CD4-positive, alpha-beta T cell treated with Interferon gamma for 1 hour (primary cell): ENCODE measurements at places on chromosomes 11 and 22.

DNA sequence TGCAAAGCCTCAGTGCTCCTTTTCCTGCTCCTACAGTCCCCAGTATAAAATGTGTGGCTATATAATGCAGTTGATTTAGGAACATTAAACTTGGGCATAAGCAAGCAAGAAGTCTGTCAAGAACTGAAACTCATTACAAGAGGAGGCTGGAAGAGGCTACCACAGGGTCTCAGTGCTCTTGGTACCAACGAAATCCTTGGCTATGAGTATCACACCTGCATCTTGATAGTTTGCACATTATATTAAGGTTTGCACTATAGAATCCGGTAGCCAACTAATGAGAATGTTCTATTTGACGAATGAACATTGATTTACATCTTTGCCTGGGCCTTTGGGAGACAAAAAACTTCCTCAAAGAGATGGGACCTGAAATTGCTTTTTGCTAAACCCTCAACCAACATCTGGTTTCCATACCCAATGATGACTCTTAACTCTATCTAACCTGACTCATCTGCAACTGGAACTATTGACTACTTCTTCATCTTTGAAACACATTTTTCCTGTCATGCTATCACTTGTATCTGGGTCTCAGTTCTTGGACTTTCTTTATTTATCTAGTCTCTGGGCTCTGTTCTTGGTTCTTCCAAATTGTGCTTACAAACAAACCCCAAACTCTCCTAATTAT, 207.2 kb upstream of the CTSC start:
- DNase-seq, result no peak

DNA sequence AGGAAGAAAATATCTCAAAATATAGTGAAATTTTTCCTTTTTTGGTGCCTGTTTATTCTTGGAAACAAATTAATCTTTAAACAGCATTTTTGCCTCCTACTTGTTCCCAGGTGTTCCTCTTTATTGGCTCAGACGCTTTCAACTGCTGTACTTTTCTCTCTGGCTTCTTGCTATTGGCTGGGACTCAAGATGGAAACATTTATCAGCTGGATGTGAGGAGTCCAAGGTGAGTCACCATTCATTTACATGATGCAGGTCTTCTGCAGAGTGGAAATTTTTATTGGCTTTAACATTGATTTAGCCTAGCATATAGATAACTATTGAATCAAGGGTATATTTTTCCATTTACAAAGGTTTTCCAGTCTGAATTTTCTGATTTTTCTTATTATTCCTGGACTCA, 34.4 kb upstream of the DNAJB13 start:
- DNase-seq, result no peak

DNA sequence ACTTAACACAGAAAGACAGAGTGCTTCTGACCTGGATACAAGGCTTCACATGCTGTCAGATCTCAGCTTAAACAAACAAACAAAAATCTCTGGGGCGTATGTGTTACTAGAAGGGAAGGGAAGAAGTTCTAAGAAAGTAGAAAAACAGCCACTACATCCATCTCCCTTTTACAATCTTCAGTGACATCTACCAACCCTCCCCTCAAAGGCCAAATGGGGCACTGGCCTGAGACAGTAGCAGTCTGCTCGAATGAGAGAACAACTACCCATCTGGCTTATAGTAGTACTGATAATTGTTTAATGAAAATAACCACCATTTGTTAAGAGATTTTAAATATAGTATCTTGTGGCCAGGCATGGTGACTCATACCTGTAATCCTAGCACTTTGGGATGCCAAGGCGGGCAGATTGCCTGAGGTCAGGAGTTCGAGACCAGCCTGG, 29.4 kb downstream of the CCDC83 start:
- no peak for DNase-seq

DNA sequence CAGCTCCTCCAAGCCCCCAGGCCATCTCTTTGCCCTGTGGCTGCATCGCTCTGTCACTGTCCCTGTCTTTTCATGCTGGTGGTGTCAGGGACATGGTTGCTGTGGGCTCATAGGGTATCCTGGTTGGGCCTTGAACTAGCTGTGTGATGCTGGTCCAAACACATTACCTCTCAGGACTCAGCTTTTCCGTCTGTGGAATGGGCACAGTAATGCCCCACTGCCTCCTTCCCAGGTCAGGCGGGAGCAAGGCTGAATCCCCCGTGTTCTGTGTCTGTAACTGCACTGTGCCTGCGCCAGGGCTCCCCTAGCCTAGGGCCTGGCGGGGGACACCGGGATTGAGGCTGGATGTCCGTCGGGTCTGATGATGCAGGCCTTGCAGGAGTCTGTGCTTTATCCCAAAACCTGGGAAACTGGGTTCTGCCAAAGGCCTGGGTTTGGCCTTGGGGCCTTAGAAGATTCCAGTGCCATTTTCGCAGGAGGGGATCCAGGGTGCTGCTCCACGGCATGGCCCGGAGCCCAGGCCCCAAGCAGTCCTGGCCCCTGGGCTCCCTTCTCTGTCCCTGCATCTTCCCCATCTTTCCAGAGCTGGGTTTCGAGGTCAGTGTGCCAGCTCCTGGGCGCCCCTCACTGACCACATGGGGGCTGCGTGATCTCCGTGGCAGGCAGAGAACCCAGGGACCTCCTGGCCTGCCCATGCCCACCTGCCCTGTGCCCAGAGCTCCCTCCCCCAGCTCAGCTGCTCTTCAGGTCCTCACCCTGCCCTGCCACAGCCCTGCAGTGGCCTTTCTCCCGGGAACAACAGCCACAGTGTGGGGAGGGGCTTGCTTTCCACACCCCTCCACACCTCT, 32.7 kb upstream of the CELSR1 start:
- no peak for DNase-seq

GRCh38 chr22:30305519-30305905, 16.2 kb upstream of the CASTOR1 start:
- DNase-seq, result peak; percentile 62

DNA sequence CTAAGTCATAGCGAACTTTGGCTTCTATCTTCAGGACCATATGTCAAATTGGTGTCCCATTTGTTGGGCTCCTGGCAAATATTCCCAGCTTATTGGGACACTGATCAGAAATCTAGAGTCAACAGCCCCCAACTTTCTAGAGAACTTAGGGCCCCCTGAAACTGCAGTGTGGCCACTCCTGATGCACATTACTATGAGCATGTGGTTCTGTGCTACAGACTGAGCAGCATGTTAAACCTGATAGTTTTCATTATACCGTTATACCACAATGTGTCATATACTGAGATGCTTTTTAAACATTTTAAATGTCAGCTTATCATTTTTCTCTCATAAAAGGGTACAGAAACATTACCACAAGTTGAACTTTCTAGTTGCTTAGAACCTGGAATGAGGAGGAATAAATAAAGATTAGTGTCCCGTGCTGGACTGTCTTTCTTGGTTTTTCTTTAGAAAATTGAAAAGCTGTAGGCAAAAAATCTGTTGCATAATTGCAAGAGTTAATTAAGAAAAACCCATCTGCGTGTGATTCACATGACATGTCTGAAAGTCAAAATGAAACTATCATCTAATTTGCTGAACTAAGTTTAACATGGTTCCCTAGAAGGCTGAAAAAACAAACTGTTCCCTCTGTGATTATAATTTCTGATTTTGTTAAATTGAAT, 16.4 kb upstream of the CTSC start:
- DNase-seq, result no peak

- no peak for DNase-seq
Measured at GRCh38 chr11:64298966-64299846, 952 bp upstream of the CATSPERZ start.

DNA sequence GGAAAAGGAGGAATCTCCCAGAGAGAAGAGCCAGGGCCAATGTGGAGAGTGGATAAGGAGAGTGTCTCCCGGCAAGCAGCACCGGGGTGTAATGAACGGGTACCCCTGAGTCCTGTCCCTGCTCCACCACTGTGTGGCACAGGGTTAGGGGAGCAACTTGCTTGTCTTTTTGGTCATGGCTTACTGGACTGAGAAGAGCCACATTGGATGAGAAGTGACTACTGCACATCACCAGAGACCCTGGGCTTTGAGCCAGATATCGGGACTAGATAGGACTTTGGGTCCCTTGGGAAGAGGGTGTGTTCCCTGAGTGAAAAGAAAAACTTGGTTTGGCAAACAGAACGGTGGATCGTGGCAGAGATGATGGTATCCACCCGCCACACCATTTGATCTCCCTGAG, 24.6 kb downstream of the SDHAF2 start:
- DNase-seq, result no peak

DNA sequence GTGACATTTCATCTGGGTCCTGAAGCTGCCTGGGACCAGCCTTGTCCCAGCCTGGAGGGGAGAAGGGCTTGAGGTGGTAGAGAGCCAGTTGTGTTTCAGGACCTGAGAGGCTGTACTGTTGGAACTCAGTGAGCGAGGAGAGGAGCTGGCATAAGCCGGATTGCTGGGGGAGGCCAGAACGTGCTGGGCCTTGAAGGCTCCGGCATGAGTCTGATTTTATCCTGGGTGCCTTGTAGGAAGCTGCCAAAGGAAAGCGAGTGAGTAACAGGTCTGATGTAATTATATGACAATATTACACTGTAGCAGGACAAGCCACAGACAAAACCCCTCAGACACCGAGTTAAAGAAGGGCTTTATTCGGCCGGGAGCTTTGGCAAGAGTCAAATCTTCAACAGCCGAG, 17.2 kb downstream of the AP2A2 start:
- DNase-seq, result no peak
